Endothelial cell of coronary artery (primary cell): ENCODE measurements at places on chromosomes 2 and 18. TPM values are rescaled to one million over a fixed set of nuclear protein-coding genes. Genes with fewer than 3 reads are reported as not detected.

The POTEF gene
- 0.09 TPM in 2 replicates for total RNA-seq

The TEKT4 gene
- not detected in 2 replicates for total RNA-seq

The MROH2A gene
- not detected in 2 replicates for total RNA-seq

The BMPR2 gene
- total RNA-seq, result 29.6 and 32.5 TPM in 2 replicates

The NEU2 gene
- not detected in 2 replicates for total RNA-seq

The GAREM1 gene
- 0.36 and 1.9 TPM in 2 replicates for total RNA-seq

The TFCP2L1 gene
- under 0.01 TPM in 1 of 2 replicates, not detected in the other for total RNA-seq

The STPG4 gene
- total RNA-seq, result 0.09 TPM in 2 replicates

The IL1RL1 gene
- total RNA-seq, result 18.4 and 89.9 TPM in 2 replicates

The UBR3 gene
- total RNA-seq, result 25.6 and 34.9 TPM in 2 replicates

The LRRC30 gene
- not detected in 2 replicates for total RNA-seq

The CD226 gene
- 0.09 TPM in 2 replicates for total RNA-seq

The RAB1A gene
- total RNA-seq, result 95.7 and 104 TPM in 2 replicates

The MAPRE3 gene
- 0.90 and 1.5 TPM in 2 replicates for total RNA-seq

The STRADB gene
- total RNA-seq, result 19.7 and 26.5 TPM in 2 replicates

The SUMO1 gene
- total RNA-seq, result 96.3 and 104 TPM in 2 replicates

The KCNF1 gene
- total RNA-seq, result 0.09 and 1.9 TPM in 2 replicates

The INO80B gene
- total RNA-seq, result 8.5 and 15.2 TPM in 2 replicates

The AKAIN1 gene
- not detected in 2 replicates for total RNA-seq

The SAP130 gene
- total RNA-seq, result 2.9 and 3.4 TPM in 2 replicates

The GALNT14 gene
- total RNA-seq, result 0.45 TPM in 1 of 2 replicates, not detected in the other
